Transverse colon (tissue), 4 donors: ENCODE measurements at places on chromosomes 5 and 9.

- DNase-seq: no peak
These were observed 39.7 kb downstream of the LMNB1 start for GRCh38 chr5:126816649-126817048.

- peak; percentile 28 for DNase-seq
These were observed 68.5 kb upstream of the CEP78 start for GRCh38 chr9:78167356-78167755.

DNA sequence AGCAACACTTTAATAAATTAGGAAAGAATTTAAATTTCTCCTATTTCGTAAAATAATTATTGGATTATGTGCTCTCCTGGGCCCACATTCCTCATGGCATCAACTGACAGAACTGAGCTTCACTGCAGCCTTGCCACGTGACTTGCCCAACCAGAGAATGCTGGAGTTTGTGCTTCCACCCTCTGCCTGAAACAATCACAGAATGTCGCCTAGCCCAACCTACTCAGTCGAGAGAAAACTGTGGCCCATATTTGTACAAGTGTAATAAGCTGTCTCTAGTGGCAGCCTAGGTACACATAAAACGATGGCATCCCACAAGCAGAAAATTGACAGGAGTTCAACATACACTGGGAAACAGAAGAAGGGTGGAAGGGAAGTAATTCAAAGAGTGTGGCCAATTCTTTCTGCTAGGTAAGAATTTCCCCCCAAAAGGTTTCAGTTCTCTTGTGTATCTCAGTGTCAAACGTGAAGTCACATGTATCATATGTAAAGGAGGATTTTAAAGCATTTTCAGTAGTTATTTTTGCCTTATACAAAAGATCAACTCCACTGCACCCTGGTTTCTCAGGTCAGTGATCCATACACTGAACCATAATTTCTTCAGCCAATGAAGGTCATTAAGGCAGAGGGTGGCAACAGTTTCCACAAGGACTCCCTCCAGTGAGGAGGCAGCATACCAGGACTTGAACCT lies 41.7 kb downstream of the ZNF608 start:
- DNase-seq: no peak

DNA sequence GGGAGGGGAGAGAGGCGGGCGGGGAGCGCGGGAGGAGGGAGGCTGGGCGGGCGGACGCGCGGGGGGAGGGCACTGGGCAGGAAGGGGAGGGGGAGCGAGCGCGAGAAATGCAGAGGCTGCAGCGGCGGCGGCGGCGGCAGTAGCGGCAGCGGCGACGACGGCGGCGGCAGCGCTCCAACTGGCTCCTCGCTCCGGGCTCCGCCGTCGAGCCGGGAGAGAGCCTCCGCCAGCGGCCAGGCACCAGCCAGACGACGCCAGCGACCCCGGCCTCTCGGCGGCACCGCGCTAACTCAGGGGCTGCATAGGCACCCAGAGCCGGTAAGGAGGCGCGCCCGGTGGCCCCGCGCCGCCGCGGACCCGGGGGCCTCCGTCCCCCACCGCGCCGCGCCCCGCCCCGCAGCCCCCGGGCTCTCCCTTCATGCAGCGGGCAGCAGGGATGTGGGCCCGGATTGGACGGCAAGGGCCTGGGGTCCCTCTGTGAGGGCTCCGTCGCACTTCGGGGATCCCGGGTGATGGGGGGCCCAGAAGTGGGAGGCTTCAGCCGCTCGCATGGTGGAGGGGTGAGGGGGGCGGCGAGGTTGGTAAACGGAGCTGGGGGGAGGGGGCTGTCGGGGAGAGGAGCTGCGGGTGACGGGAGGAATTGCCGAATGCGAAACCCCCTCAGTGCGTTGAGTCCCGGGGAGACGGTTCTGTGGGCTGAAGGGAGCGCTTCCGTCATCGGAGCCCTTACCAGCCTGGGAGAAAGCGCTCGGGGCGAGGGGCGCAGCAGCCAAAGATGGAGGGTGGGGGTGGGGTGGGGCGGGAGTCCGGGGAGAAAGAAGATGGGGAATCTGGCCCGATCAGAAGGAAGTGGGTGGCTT lies at the start of gene BASP1:
Gene BASP1, plus strand, starts transcription at position 139 of the 860 bp plus-strand sequence. CDS start 57,586 bp downstream, outside the sequence.
- DNase-seq: peak; percentile 79

- DNase-seq: no peak
These were observed 112.9 kb upstream of the ACTBL2 start for GRCh38 chr5:57595523-57595991.

GRCh38 chr5:178186427-178186826 lies 744 bp downstream of the GMCL2 start:
- DNase-seq: no peak

- no peak for DNase-seq
These were observed 165.5 kb downstream of the C9orf50 start for GRCh38 chr9:129455151-129455995.

DNA sequence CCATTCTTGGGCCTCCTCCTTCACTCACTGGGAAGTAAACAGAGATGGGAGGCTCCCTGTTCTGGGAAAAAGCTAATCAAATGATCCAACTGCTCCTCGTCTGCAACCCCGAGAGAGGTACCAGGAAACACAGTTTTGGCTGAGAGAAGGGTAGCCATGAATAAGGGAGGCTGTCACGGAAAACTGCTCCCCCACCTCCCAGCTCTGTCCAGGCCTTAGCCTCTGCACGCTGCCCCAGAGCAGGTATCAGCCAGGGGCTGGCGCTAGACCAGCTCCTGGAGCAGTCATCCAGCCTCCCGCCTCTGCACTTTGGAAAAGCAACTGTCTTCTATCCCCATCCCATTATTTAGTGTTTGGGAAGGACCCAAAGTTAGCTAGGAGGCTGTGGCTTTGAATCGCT lies 266.1 kb downstream of the NDUFS4 start:
- no peak for DNase-seq

GRCh38 chr9:73009649-73010288 lies 56.9 kb upstream of the ALDH1A1 start:
- DNase-seq: no peak

DNA sequence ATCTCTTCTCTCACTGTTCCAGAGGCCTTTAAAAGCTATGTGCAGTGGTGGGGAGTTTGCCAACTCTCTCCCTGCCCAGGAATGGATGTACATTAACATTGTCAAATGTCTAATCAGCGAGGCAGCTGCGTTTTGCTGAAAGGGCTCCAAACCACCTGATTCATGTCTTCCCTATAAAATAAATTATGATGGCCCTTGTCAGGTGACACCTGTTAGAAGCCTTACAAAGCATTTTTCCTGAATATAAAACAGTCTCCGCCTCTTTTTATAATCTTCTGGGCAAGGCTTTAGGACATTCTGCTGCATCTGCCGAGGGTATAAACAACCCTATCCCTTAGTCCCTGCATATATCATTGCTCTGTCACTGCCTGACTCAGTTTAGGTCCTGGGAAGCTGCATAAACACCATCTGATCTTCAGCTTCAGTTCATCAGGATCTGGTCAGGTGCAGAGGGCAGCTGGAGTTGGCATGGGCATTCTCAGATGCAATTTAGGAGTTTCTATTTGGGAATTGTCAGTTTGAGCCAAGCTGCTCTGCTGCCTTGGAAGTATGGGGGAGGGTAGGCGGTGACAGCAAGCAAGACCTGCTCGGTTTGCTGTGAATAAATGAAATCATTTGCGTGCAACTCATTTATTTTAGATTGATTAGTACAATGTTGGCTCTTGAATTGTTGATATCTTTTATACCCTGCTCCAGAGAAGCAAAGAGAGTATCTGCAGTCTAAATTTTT lies 103.5 kb downstream of the ACER2 start:
- no peak for DNase-seq

- no peak for DNase-seq
These were observed 245.4 kb upstream of the ANKH start for GRCh38 chr5:15116996-15117395.

GRCh38 chr5:135239453-135240282 lies 159.4 kb downstream of the MACROH2A1 start:
- DNase-seq: no peak

- no peak for DNase-seq
These were observed 39.3 kb downstream of the NR2F1 start for GRCh38 chr5:93622240-93622885.

GRCh38 chr5:27144456-27144855 lies 106.1 kb upstream of the CDH9 start:
- no peak for DNase-seq

DNA sequence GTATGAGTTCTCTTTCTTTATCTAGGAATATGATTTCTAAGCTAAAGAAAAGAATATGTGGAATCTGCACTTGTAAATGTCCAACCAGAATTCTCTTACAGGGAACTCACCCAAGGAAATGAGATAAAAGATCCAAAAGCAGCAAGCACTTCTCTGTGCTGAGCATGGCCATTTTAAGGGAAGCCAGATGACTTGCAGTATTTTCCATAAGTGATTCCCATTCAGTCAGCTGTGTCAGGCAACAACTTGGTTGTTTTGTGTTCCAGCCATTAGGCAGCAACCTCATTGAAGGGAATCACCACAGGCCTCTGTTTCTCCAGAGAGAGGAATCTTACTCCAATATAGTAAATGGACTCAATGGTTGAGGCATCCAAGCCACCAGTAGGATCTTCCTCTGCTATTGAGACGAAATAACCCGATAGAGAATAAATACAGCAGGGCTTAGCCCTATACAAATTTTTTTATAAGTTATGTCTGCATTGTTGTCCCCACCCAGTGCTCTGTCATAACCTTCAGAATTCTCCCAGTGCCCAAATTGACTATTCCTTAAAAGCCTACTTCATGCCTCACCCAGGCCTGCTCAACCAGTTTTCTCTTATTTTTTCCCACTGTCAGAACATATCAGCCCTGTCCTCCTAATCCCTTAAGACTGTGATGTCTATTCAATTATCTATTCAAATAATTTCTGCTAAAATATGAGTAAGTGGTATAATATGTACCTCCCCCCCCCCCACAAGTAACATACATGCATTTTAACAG lies 236.6 kb downstream of the PJA2 start:
- DNase-seq: no peak

DNA sequence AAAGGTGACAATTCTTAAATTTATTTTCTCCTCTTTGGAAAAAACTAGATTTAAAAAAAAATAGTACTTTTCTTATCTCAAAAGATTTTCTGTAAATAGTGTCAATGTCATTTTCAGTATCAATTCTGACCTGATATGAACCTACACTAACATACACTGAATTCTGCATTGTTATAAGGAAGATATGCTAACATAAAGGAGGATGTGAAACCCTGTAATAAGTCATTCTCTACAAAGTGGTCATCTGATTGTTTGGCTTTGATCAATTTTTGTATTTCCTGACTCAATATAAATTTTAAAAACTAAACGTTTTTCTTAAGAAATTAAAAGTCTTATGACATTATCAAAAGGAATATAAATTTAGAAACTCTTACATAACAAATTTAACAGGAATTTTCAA lies 233.6 kb upstream of the EDIL3 start:
- DNase-seq: no peak

GRCh38 chr5:7850395-7851239 lies at the start of gene CFAP90:
TSS of gene CFAP90 (minus strand) at chr5:7851133. CDS start at chr5:7851021, 112 bp downstream.
- DNase-seq: peak; percentile 26

DNA sequence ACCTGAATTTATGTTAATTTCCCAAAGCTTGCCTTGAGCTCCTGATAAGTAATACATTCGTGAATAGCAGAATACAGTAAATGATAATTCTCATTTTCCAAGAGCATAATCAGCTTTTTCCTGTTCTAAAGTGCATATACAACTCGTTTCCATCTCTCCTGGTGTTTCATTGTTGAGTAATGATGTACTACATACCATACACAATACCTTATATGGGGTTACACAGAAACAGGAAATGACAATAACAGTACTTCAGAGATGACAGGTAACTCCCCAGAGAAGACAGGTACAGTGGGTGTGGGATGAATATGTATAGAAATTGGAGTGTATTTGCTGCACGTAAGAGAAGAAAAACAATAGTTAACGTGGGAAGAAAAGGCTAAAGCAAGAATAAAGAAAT lies 287.1 kb downstream of the TENT4A start:
- DNase-seq: no peak

DNA sequence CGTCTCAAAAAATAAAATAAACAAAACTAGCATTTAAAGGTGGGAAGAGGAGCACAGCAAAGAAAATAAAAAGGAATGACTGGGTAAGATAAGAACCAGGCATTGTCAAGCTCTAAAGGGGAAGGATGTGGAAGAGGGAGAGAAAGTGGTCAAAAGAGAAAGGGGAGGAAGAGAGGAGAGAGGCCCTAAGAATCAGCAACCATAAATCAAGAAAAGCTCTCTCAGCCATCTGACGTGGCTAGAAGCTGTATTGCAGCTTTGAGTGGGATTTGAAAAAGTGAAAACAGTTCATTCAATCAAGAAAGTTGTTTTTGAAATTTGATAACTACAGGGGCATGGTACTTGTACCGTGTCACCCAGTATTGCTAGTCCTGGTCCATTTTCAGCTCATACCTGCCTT lies 45.4 kb upstream of the F2R start:
- DNase-seq: no peak

DNA sequence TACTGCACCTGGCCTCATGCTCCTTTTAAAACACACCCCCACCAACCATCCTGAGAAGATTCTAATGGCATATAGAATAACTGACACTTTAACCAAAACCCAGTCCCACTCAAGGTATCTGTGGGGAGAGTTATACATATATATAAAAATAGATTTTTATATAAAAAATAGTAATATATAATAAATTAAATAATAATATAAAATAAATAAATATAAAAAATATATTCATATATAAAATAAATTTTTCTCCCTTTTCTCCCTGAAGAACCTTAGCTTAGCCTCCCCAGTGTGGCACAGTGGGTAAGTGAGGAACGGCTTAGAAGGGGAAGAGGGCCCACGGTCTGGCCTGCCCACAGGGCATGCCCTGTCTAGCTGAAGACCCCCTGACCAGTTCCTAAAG lies 51.1 kb upstream of the SSBP2 start:
- DNase-seq: no peak

DNA sequence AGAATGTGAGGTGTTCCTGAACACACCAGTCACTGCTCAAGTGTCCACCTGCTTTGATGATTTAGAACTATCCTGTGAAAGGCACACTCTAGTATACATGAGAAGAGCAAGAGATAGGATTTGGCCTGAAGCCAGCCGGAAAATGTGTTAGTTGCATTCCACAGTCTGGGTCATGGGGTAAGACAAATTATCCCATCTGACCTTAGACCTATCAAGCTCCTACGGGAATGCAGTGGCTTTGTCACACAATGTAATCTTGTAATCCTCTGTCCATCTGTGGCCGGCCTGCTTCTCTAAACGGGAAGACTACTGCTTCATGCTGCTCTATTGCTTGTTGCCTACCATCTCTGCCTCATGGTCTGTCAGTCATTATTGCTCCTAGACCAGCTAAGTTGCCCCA lies 92.4 kb upstream of the PRRC1 start:
- DNase-seq: no peak

- DNase-seq: peak; percentile 40
These were observed 1.3 kb upstream of the ANKRD18A start for GRCh38 chr9:38621434-38622287.

DNA sequence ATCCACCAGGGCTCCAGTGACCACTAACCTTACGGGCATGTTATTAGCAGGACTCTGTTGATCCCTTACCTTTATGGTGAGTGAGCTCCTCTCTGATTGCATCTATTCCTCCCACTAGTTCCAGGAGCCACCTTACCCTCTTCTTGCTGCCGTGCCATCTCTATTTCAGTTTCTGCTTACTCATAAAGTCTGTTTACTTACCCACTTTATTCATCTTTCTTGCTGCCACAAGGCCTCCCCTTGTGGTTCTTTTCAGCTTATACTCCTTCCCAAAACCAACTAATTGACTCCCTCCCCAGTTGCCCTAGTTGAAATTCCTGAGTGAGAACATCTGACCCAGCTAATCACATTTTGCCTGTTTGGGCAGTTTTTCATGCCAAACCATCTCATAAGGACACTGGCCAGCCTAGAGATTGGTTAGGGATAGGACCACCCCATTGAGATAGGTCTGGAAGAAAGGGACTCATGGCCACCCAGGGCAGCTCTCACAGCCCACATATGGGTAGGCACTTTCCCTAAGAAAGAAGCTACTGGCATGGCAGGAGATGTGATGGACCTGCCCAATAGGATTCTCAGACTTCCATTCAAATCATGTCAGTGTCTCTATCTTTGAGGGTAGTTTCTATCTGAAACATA lies 412.7 kb downstream of the EFNA5 start:
- DNase-seq: no peak
